Large intestine (tissue), 12 donors: ENCODE measurements at places on chromosomes 3 and 15.

GRCh38 chr3:29236146-29236840 is 44.6 kb upstream of the RBMS3 start:
- no peak for DNase-seq

DNA sequence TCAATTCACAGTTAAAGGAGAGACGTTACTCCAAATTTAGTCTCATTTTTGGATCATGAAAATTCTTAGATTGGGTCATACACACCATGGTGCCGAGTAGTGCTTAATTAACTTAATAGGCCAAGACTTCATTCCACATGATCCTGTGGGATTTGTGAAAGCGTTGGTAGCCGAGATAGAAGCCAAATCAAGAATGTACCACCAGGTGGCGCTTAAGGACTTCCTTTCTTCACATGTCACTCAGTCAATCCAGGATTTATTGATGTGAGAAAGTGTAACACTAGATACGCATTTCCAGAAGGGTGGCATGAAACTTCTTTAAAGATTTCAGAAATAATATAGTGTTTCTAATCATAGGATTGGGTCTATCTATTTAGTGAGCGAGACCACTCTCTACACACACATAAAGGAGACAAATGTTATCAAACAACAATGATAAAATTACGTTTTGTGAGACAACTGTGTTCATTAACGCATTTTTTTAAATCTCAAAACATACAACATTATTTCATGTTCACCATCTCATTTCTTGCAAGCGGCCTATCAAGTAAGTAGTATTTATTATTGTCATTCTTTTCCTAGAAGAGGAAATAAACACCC is 436.1 kb downstream of the CHL1 start:
- peak; percentile 24 for DNase-seq

DNA sequence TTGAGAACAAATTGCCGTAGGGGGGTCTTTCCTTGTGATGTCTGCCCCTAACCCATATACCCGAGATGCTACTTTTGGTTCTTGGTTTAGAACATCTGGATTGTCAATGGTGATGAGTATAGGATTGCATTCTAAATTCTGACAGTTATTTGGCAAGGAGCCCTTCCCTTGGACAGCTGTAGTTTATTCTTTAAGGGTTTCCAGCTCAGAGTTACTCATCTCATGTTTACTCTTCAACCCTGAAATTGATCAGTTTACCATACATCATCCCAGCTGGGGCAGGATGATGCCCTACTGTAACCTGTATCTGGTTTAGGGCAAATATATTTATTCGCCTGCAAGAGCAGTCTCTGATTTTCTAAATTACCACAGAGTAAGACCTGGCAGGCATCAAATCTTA is 85.7 kb upstream of the XCR1 start:
- no peak for DNase-seq

- DNase-seq: peak; percentile 88
These were observed 13.7 kb downstream of the CAND2 start for GRCh38 chr3:12810013-12810780.

GRCh38 chr3:125075738-125076137 is 19.9 kb upstream of the HEG1 start:
- no peak for DNase-seq

GRCh38 chr15:40150163-40150925 is 10.5 kb upstream of the BUB1B start:
- no peak for DNase-seq

- no peak for DNase-seq
These were observed 230.3 kb downstream of the CNTN3 start for GRCh38 chr3:74384159-74384558.

DNA sequence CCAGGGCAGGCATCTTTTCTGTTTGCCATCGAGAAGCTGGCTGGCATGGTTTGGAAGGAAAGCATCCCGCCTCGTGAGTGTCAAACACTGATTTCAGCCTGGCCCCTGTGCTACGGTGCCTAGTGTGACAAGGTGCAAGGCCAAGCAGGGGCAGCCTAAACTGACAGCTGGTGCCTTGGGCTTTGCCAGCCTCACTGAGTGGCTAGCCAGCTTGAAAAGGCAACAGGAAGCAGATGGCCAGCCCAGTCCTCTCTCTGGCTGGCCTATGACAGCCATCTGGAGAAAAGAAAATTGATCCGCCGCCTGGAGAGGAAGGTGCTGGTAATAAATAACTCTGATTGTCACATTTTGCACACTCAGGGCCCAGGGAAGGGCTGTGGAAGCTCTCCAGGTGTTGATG is 52.2 kb downstream of the C3orf85 start:
- peak; percentile 12 for DNase-seq

DNA sequence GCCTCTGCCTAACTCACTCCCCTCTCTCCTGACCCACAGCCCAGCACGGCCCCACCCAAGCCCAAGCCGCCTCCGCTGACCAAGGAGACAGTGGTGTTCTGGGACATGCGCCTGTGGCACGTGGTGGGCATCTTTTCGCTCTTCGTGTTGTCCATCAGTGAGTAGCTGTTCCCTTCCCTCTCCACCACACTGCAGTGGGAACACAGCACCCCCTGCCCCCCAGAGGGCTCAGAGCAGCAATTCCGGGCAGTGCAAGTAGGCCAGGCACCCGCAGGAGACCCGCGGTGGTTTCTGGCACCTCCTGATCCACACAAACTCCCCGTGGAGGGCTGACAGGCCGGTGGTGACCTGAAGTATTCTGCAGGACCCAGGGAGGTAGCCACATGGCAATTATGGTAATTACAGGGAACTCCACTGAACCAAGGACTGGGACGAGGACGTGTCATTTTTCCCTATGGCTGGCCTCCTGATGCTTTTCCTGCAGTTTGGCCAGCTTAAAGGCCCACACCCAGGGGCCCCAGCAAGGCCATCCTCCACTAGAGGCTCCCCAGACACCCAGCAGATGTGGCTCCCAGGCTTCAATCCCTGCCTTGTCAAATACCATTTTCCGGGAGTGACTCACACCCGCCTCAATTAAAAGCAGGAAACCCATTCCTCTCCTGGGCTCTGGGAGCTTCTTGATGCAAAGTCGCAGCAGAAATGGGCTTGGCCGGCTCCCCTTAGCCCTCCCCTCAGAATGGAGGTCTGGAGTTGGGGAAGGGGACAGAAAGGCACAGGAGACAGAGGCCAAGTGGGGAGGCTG is 4.8 kb downstream of the TMIE start:
- no peak for DNase-seq

- DNase-seq: no peak
These were observed 291.3 kb downstream of the TLE3 start for GRCh38 chr15:69806287-69806915.

DNA sequence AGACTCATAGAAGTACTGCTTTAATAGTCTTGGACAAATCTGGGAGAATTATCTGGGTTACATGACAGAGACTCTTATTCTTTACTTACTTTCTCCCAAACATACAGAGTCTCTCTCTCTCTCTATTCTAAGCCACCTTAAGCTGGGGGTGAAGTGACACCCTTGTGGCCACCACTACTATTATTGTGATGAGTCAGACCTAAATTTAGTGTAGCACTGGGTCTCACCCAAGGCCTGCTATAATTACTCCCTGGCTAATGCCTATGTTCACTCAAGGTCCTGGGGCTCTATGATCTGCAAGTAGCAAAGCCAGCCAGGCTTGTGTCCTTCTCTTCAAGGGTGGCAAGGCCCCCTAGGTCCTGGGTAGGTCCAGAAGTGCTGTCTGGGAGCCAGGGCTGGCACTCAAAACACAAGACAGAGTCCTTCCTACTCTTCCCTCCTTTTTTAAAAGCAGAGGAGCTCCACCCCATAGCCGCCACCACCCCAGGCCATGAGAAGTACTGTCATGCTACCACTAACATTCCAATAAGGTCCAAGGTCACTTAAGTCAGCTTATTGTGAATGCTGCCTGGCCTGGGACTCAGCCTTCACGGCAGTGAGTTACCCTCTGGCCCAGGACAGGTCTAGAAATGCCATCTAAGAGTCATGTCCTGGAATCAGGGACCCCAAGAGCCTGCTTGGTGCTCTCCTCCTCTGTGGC is 183.6 kb downstream of the POLQ start:
- DNase-seq: no peak

DNA sequence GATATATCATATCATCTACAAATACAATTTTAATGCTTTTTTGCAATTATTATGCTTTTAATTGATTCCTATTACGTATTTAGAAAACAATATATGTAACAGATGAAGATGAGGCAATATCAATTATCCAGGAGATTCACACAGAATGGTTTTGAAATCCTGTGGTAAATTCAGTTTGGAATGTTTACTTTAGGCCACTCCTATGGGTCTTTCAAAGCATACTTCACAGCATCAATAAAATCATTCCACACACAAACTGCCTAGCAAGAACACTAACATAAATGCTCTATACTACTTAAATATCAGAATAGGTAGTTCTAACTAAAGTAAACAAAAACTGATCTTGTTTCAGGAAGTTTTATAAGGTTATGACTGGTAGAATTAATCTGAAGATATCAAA is 90.5 kb downstream of the FAM227B start:
- no peak for DNase-seq

DNA sequence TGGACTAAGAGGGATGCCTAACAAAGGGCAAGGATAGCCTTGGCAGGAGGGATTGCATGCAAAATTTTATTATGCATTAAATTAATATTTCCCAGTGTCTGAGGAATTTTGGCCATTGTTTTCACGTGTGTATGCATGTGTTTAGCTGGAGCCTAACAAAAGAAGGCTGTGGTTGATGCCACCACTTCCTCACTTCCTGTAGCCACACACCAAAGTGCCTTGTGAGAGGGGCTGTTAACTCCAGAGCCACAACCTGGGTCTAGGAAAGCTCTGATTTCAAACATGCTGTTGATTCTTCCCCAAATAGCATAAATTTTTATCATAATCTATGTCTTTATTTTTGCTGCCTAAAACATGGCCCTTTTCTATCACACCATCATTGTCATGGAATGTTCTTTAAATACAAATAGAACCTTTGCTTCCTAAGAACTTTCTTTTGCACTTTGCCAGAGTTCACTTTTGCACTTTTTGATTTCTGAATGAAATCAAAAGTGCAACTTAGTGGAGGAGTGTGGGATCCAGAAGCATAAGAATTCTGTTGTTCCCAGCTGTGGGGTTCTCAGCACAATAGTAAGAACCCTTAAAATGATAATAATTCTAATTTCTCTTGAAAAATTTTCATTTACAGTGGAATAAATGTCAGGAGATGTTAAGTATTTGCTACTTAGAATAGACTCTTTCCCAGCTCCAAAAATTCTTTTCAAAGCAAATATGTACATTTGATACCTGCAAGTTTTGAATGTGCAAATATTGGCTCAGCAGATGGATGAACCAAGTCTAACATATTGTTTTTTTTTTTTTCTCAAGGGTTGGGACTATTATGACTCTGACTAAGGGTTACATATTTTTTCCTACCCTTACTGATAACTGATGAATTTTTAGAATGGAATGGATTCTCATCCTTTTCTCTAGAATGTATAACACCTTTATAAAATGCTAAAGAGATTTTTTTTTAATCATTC is 35.6 kb upstream of the SPTSSB start:
- DNase-seq: no peak

- DNase-seq: no peak
These were observed 31.3 kb upstream of the RAB6B start for GRCh38 chr3:133926736-133927539.
